ENCODE measurements at places on chromosomes 5 and 9.
A peak's percentile ranks its signal among the peaks of the same experiment; 100 is the strongest.

- no peak for DNase-seq
Observed at GRCh38 chr5:148938522-148938882, 112.1 kb downstream of the ADRB2 start.

DNA sequence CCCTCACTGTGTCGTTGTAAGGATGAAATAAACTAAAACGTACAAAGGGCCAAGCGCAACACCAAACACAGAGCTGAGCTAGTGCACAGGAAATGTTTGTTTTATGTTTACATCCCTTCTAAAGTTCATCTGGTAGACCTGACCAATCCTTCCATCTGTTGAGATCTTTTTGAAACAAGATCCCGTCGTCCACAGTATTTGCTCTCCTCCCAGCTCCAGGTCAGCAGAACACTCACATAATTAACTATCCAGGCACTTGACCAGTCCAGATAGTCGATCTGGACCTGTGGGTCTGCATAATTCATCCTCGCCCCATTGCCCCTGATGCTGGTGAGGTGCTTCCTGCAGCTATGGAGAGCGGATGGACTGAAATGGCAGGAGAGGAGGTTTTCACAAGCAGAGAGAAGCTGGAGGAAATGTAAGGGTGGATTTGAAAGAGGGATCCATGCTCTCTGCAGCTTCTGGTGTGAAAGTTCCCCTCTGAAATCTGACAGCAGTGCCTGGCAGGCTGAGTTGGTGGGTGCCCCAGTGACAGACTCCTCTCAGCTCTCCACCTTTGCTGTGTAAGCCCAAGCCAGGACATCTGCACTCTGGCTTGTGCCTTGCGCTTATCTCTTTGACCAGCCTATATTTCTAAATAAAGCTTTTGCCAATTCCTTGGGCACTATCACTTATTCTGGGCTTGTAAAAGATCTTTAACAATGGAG, 102.4 kb downstream of the TTLL11 start:
- DNase-seq, result no peak

- DNase-seq, result no peak
Observed at GRCh38 chr9:115665519-115665918, 488.1 kb upstream of the PAPPA start.

GRCh38 chr9:13461414-13461991, 182.0 kb upstream of the MPDZ start:
- DNase-seq, result no peak

GRCh38 chr9:133563291-133563796, 28.8 kb downstream of the ADAMTSL2 start:
- no peak for DNase-seq

GRCh38 chr9:103997856-103998370, 96.2 kb upstream of the SMC2 start:
- DNase-seq, result no peak

GRCh38 chr5:38686658-38687057, 130.2 kb upstream of the LIFR start:
- no peak for DNase-seq

DNA sequence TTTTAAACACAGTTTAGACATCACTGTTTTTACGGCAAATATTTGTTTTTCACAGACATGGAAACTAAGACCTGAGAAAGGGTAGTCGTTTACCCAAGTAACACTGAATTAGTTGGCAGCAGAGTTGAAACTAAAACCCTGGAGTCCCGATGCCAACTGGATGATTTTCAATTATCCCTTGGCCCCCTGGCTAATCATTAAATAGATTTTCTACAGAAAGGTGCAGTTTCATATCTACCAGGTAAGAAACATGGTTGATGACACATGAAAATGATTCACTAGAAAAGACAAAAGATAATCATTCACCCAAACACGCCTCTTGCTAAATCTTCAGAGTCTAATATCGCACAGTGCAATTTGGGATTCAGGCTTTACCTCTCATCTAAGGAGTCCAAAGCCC, 136.9 kb downstream of the SEMA5A start:
- no peak for DNase-seq

- DNase-seq, result no peak
Observed at GRCh38 chr9:71479621-71480020, 288.7 kb downstream of the CEMIP2 start.

- DNase-seq, result no peak
Observed at GRCh38 chr5:156677963-156678362, 172.1 kb upstream of the PPP1R2B start.

- DNase-seq, result no peak
Observed at GRCh38 chr5:44387921-44388320, 1.3 kb downstream of the FGF10 start.

GRCh38 chr5:106875591-106876297, 795.0 kb downstream of the EFNA5 start:
- no peak for DNase-seq

- no peak for DNase-seq
Observed at GRCh38 chr5:45189042-45189441, 380.3 kb downstream of the MRPS30 start.

- no peak for DNase-seq
Observed at GRCh38 chr5:124990723-124991122, 244.3 kb upstream of the ZNF608 start.

- no peak for DNase-seq
Observed at GRCh38 chr5:172452398-172453205, 1.7 kb downstream of the SH3PXD2B start.

DNA sequence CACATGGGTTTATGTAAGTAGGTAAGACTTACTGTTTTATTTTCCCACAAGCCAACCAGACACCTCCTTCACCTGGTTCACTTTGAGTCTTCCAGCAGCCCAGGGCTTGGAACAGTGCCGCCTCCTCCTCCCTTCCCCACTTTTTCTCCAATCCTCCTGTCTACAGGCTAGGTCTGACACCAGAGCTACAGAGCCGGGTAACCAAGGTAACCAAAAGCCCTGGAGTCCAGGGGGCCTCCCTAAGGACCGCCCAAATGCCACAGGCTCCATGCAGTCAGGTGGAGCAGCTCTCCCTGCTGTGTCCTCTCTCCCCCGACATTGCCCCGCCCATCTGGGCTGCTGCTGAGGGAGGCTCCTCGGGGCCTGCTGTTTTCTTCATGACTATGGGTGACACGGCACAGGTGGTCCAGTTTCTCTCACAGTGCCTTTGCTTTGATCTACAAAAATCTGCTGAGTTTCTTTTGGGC, 138.0 kb upstream of the EFNA5 start:
- no peak for DNase-seq

- no peak for DNase-seq
Observed at GRCh38 chr5:181260720-181261319, at the start of gene TRIM52. Gene TRIM52 (minus strand): TSS chr5:181261143. CDS start chr5:181260813, 330 bp downstream.

DNA sequence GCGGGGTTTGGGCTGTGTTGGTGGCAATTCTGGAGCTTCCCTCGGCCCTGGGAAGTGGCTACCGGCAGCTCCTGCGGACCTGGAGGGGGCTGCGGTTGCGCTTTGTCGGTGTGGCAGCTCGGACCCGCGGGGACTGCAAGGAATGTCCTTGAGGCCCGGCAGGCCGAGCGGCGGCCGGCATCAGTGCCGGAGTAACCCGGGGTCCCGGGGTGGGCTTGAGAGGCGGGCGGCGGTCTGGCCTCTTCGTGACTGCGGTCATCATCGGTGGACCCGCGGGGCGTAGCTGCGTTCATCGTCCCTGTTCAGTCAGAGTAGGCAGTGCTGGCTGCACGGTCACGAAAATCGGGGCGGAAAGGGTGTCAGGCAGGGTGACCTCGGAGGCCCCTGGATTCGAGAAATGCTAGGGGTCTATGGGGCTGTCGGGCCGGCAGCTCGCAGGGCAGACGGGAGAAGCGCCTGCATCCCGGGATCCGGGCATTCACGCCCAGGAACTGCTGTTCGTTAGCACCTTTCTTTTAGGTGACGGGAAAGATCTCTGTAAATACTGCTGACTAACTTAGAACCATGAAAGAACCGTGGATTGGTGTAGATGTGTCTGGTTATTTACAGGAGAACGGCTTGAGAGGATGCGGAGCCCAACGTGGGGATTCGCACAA, 474 bp downstream of the HMGCR start:
- peak; percentile 56 for DNase-seq

DNA sequence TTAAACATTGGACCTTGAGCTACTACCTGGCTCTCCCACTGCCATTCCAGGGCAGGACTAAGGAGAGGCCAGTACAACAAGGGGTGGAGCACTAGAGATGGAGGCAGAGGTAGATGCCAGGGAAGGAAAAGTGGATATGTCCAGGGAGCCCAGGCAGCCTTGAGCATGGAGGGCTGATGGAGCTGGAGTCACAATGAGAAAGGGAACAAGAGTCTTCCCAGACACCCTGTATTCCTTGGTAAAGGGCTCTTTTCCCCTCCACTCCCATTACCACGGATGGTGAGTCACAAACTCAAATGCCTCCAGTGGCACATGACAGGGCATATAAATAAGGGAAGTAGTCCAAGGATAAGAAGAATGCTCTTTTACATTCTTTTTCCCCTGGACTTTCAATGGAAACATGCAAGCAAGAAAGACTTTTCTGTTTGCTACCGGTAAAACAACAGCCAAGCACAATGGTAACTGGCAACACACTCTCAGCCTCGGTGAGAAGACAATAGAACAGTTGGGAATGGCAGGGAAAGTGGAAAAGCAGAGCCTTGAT, 16.7 kb downstream of the ERAP1 start:
- no peak for DNase-seq

- no peak for DNase-seq
Observed at GRCh38 chr9:106752581-106752980, 110.4 kb upstream of the ZNF462 start.

GRCh38 chr5:62465985-62466925, 53.7 kb downstream of the IPO11 start:
- no peak for DNase-seq

DNA sequence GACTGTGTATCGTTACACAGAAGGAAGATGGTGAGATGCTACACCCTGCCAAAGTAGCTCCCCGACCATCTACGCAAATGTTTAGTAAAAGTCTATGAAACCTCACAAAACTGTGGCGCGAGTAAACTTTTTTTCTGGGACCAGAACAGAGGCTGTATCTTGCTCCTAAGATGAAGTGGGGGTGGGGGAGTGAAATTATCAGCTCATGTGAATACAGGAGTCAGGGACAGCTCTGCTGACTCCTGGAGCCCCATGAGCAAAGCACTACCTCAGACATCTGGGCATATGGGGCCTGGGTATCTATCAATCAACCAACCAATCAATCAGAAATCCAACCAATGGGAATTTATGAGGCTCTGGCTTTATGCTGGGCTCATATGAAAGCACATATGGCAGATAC, 138.6 kb upstream of the RANBP3L start:
- no peak for DNase-seq

GRCh38 chr9:3137347-3137695, 293.4 kb upstream of the PUM3 start:
- no peak for DNase-seq

- DNase-seq, result no peak
Observed at GRCh38 chr5:179817890-179818745, 2.6 kb upstream of the SQSTM1 start.

DNA sequence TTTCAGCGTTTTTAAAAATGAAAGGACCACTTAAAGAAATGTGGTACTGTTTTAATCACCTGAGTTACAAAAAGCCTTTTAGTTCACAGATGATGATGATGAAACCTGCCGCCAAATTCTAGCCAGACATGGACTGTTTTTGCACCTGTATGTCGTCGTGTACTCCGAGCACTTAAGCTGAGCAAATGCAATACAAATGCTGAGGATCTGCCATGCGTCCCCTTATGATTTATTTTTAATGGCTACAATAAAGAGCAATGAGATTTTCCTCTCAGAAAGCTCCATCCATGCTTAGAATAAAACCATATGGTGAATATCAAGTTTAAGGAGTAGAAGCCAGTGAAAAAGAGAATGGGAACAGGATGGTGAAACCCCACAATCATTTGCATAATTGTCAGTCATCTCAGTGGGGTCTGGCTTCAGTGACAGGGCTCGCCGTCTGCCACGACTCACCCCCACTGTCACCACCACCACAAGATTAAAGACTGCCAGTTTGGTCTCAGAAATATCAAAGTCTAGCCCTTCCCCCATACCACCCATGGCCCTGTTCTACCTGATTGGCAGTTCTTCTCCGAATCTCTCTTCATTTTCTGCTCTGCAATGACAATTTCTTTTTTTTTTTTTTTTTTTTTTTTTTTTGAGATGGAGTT, 159.9 kb downstream of the GOLPH3 start:
- no peak for DNase-seq

GRCh38 chr9:126818482-126818881, 13.6 kb downstream of the ZBTB43 start:
- DNase-seq, result no peak

DNA sequence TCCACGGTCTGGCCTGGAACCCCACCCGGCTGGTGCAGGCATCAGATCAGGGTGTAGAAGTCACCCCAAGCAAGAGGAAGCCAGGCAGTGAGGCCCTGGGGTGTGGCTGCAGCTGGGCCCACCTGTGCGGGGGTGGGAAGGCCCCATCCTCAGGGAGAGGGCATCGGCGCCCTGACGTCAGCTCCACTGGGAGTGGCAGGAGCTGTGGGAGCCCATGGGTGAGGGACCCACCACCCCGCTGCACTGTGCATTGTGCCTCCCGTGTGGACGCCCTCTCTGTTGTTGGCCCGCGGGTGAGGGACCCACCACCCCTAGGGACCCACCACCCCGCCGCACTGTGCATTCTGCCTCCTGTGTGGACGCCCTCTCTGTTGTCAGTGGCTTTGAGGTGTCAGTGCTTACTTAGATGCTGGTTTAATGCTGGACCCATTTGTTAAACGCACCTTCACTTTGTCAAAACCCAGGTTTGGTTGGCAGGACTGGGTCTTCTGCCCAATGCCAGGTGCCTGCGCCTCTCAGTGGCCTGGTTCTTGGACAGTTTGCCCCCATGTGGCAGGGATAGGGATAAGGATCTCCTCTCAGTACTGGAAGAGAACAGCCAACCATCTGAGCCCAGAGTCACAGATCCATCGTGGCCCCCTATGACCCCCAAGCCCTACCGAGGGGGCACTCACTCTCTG, 6.9 kb upstream of the EXOC3 start:
- no peak for DNase-seq

GRCh38 chr5:106474066-106474465, 1196.7 kb downstream of the EFNA5 start:
- DNase-seq, result no peak

- DNase-seq, result no peak
Observed at GRCh38 chr5:27810458-27810857, 772.1 kb upstream of the CDH9 start.

GRCh38 chr5:10455277-10455670, 13.6 kb downstream of the ROPN1L start:
- no peak for DNase-seq

DNA sequence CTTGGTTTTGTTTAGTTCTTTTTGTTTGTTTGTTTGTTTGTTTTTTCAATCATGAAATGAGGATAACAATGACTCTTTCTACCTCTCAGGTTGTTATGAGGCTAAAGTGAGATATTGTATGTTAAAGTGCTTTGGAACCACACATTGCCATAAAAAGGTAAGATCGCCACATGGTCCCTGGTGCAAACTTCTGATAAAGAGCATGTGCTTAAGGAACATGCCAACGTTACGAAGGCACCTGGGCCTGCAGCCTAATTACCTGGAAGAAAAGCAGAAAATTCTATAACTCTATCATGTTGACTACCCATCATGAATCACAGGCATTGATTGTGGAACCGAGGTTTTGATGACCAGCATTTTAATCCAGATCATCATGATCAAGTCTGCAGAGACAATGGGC, 151.8 kb downstream of the DROSHA start:
- no peak for DNase-seq

GRCh38 chr5:169162407-169162806, 138.5 kb downstream of the SLIT3 start:
- DNase-seq, result no peak

Data from amygdala (tissue), 56 donors.